ENCODE measurements at places on chromosomes 2 and 18.
A peak's percentile ranks its signal among the peaks of the same experiment; 100 is the strongest.

DNA sequence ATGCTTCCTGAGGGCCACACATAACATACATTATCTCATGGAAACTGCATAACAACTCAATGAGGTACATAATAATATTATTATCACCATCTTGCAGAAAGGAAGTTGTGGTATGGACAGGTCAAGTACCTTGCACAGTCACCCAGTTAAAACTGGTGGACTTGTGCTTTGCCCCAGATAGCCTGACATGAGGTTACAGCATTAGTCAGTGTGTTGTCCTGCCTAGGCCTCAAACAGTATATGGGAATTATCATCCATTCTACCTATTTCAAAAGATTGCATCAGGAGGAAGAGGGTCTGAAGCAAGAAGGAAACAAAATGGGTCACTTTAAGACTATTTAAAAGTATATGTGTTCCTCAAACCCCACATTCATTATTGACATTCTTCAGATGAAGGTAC is 5.4 kb upstream of the ANTXR1 start:
- no peak for DNase-seq

- no peak for DNase-seq
Measured at GRCh38 chr2:211204456-211204855, 648.1 kb downstream of the CPS1 start.

DNA sequence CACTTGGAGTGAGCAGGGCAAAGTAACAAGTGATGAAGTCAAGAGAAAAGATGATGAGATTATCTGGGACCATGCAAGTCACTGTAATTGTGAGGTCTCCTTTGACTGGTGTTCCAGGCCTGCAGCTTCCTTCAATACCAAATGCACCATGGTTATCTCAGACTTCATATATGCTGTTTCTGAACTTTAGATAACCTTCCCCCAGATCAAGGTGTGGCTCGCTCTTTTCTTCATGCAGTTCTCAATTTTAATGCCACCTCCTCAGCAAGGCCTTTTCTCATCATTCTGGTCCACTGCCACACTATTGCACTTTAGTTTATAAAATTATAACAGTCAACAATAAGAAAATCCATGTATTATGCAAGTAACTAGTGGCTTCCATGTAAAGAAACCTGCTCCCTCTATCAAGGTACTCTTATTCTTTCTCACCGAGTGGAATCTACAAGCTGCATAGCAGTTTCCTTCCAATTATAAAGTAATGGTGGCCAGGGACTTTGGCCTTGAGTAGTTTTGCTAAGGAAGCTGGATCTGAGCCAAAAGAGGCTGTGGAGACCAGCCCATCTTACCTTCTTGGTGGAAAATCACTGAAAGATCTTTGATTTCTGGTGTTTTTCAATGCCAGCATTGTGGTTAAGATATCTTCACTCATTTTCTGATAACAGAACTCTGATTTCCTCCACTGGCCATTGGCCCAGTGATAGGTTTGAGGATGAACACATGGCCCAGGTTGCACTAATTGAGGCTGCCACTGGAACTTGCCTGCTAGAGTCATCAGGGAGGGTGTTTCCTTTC is 113.6 kb downstream of the KCNE4 start:
- DNase-seq = no peak

DNA sequence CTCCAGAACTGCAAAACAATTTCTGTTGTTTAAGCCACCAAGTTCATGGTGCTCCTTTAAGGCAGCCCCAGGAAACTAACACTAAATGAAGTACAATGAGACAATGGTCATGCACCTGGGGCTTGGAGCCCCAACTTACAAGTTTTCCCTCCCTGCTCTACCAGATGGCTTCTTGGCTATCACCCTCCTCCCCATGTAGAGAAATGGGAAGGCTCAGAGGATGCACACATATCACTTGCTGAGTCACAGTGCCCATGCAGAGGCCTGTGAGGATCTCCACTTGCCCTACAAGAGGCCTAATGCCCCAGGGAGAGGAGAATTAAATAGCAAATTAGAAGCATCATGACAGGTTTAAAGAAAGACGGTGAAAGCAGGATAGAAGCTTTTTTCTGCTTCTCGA is 270.9 kb downstream of the TTC32 start:
- no peak for DNase-seq

- DNase-seq = no peak
Measured at GRCh38 chr2:219575566-219576504, 3.7 kb downstream of the INHA start.

- DNase-seq = no peak
Measured at GRCh38 chr2:165268754-165269153, 29.5 kb downstream of the SCN2A start.

DNA sequence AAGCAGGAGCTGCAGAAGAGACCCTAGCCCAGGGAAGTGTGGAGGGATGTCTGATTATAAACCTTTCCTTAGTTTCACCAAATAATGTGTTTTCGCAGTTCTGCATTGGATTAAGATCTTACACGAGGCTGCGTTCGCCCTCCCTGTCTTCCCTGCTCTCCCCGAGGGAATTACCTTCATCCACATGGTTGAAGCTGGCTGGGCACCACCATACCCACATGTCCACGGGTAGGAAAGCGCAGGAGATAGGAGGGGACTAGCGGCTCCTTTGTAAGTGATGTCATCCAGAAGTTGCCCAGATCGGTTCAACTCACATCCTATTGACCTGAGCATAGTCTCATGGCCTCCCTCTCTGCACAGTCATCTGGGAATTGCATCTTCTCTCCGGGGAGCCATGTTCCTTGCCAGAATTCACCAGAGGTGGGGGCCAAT is 1.1 kb downstream of the TTL start:
- peak; percentile 46 for DNase-seq

DNA sequence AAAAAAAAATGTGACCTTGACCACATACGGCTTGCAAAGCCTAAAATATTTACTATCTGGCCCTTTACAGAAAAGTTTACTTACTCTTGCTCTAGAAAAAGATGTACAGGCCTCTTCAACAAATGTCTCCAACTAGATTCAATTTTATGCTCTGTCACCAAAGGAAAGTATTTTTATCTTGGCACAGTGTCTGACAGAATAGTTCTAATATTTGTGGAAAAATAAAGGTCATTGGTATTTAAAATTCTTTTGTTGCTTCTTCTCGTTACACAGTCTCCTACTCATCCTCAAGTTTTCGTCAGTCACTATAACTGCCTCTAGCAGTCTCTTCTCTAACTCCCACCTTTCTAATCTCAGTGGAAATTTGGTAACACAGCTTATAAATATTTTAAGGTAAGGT is 1.4 kb downstream of the RBKS start:
- DNase-seq = no peak

DNA sequence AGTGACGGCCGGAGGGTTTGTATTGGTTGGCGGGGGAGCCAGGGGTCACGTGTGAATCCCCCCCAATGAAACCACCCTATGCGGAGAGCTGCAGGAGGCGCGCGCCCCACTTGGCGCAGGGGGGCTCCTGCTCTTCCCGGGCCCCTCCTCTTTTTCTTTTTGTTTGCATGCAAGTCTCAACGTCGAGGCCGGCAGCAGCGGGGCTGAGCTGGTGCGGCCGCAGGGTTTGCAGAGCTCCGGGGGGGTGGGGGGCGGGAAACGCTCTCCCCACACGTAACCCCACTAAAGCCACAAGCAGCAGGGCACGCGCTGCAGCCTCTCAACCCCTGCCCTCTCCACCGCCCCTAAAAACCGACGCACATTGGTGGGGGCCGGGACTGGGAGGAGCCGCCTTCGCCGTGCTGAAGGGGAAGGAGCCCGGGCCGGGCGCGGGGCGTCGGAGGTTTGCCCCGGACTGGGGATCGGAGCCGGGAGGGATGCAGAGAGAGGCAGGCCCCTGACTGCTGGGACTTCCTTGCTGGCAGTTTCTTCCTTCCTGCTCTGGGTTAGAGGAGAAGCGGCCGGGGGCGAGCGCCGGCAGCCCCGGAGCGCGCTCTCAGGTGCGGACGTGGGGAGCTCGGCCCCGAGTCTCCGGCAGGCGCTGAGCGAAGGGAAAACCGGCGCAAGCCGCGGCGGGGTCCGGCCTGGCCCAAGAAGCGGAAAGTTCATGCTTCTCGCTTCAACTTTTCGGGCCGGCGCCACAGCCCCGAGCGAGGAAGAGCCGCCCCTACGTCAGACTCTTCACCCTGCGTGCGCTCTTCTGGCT is 864 bp downstream of the LBH start:
- peak; percentile 91 for DNase-seq
